ENCODE measurements at places on chromosomes 7 and 10. TPM values are rescaled to one million over a fixed set of nuclear protein-coding genes. Genes with fewer than 3 reads are reported as not detected.

GRCh38 chr7:81233208-81233940 lies 314.5 kb upstream of the SEMA3C start:
- DNase-seq: peak; percentile 12

GRCh38 chr7:17205910-17206309 lies 92.5 kb upstream of the AHR start:
- DNase-seq: no peak

- DNase-seq: no peak
Observed at GRCh38 chr7:57179776-57180415, 47.7 kb upstream of the ZNF479 start.

The TOMM7 gene
- 546 TPM for polyA plus RNA-seq

- DNase-seq: no peak
Observed at GRCh38 chr10:131496351-131497052, 185.0 kb upstream of the TCERG1L start.

DNA sequence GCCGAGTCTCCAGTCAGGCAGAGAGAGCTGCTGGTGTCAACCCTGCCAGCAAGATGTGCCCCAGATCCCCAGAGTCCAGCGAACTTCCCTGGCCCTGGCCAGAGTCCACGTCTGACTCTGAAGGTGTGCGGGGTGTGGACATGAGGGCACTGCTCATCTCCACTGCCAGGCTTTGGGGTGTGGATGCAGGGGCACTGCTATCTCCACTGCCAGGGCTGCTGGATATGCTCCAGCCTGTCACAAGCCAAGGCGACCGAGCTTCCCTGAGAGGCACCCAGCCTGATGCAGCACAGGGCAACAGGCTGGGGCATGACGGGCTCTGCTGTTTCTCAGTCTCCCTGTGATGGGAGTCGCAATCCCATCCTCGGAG lies 596.8 kb downstream of the PTPRN2 start:
- peak; percentile 74 for DNase-seq

The WNT8B gene
- 0.28 TPM for polyA plus RNA-seq

DNA sequence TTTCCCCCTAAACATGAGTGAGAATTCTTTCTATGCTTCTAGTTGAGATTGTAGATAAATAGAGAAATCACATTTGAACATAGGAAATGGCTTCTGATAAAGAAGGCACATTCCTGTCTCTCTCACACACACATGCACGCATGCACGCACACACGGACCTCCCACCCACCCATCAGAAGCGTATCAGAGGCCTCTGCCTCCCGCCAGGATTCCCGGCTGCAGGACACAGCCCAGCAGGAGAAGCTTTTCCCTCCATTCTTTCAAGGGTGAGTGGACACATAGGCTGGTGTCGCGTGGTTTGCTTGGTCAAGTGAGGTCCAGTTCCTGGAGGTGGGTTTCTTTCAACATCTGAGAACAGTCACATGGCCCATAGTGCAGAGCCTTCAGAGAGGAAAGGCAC lies 34.2 kb downstream of the KLF6 start:
- DNase-seq: no peak

DNA sequence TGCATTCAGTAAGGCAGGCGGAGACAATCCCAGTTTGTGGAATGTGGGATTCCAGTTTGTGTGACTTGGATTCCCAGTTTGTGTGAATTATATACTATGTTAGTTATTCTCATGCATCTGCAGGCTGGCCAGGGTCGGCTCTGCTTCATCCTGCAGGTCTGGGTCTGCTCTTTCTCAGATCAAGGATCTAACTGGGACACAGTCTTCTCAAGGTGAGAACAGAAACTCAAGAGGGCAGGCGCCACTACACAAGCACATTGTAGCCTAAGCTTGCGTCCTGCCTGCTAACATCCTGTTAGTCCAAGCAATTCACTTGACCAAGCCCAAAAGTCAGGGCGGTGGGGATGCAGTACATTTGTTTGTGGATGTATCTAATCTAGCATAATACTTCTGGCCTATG lies 131.1 kb downstream of the SNX10 start:
- no peak for DNase-seq
